ENCODE measurements at places on chromosomes 16 and 17. TPM values are rescaled to one million over a fixed set of nuclear protein-coding genes. Genes with fewer than 3 reads are reported as not detected.

Gene AATK
- total RNA-seq, result 0.35 TPM

Gene CX3CL1
- total RNA-seq, result 0.09 TPM

Gene NOTUM
- not detected for total RNA-seq

Gene DPEP2NB
- not detected for total RNA-seq

Gene FAM171A2
- 7.2 TPM for total RNA-seq

Gene FOXF1
- 1.1 TPM for total RNA-seq

Gene MEIOC
- total RNA-seq, result not detected

Gene DNASE1L2
- total RNA-seq, result 0.26 TPM

Gene MGRN1
- total RNA-seq, result 23.9 TPM

Gene RASL10B
- total RNA-seq, result 11.9 TPM

Gene ZFP1
- total RNA-seq, result 8.1 TPM

Gene SPN
- total RNA-seq, result not detected

Gene ACSF3
- 39.7 TPM for total RNA-seq

Gene SEZ6L2
- total RNA-seq, result 30.0 TPM

Gene ABCC11
- total RNA-seq, result under 0.01 TPM

Gene SLC5A11
- not detected for total RNA-seq

Gene CCR7
- not detected for total RNA-seq
